A172 (cell line): ENCODE measurements at places on chromosomes 6 and 20. TPM values are rescaled to one million over a fixed set of nuclear protein-coding genes. Genes with fewer than 3 reads are reported as not detected.

GRCh38 chr20:19495905-19496703 lies 262.0 kb upstream of the RIN2 start:
- no peak for DNase-seq

MYL9 gene
- 9.4 and 9.8 TPM in 2 replicates for total RNA-seq

GSS gene
- 150 and 151 TPM in 2 replicates for total RNA-seq

- DNase-seq, result no peak
Measured at GRCh38 chr6:159535656-159536350, 157.2 kb downstream of the SOD2 start.

DNA sequence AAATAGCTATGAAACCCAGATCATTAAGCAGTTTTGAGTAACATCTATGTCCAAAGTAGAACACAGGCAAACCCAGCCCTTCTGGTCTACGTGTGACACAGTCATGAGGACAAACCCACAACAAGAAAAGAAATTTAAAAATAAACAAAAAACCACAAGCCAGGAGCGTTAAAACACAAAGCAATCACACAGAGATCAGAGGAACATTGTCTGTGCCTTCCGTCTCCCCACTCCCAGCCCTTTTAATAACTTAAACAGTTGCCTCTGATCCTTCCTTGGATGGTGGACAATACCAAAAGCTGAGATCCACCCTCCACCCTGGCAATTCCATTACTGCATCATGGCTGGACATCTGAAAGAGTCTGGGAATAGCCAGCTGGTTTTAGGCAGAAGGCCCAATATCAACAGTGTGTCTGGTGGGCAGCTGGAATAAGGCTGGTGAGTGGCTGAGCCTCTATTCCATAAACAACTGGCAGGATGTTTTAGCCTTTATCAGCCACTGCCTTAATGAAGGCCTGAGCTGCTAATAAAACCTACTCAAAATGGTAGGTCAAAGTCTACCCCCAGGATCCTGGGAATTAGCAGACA lies 15.7 kb upstream of the LAMA4 start:
- no peak for DNase-seq
